ENCODE measurements at places on chromosomes 4 and X.

- no peak for DNase-seq
Observed at GRCh38 chr4:154854362-154854761, 73.3 kb downstream of the RBM46 start.

DNA sequence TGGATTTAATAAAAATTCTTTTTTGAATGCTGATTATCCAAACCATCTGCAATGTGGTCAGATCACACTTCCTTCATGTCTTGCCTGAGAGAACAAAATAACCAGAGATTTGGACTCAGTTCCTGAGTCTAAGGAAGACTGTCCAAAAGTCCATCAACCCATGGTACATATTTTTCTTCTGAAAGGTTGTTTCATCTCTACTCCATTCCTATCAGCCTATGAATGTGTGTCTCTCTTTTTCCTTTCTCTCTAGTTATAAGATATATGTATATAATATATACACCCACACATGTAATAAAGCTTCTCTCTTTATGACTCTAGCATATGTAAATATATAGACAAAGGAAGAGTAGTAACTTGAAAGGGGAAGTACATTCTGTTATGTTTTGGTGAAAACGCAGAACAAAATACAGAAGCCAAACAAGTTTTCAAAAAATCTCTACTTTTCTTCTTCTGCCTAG lies 226.9 kb downstream of the ARHGAP24 start:
- no peak for DNase-seq

GRCh38 chr4:41857226-41857641 lies 78.0 kb upstream of the TMEM33 start:
- no peak for DNase-seq

- no peak for DNase-seq
Observed at GRCh38 chr4:82809619-82810018, 11.0 kb upstream of the SCD5 start.

DNA sequence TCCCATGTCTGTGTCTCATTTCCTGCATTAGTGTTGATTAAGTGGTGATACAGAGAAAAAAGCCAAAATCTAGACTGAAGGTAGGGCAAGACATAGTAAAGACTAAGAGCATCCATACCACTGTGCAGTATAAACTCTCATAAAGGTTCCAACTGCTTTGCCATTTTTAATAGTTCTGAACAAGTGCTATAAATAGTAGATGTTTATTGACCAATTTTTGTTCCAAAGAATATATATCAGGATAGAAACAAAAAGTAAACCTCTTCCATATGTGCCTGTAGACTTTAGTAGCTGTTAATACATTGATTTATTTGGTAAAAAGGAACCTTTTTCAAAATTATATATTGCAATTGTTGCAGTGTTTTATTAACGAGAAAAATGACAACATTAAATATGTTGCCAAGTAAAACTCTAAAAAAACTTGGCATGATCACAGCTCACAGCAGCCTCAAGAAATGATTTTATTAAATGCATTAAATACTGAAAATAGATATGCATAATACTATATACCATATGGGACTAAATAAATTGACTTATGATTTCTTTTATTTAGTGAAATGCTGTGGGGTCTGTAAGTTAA lies 22.3 kb upstream of the AASDH start:
- DNase-seq: no peak

GRCh38 chr4:48665555-48666186 lies 114.4 kb downstream of the FRYL start:
- DNase-seq: no peak

GRCh38 chr4:177239878-177240277 lies 69.8 kb upstream of the NEIL3 start:
- DNase-seq: no peak

All from posterior cingulate gyrus (tissue), 11 donors.